ENCODE measurements at places on chromosomes 7 and 10. TPM values are rescaled to one million over a fixed set of nuclear protein-coding genes. Genes with fewer than 3 reads are reported as not detected.

DNA sequence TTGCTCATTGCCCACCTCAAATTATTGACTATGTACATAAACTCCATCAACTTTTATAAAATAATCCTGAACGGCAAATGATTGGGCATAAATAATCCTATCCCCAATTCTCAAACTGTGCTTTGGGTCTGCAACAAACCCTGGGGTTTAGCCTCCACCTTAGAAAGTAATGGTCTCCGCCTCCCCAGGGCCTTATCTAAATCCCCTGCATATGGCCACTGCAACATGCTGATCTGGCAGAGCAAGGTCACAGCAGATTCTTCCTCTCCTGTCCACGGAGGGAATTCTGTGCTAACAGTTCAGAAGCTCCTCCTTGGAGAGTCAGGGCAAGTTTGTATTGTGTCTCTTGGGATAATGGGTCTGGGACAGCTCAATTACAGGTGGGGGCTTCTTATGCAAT, 18.4 kb downstream of the FXYD4 start:
- no peak for DNase-seq

GRCh38 chr7:128781126-128781525, 5.5 kb upstream of the OPN1SW start:
- DNase-seq = no peak

GRCh38 chr7:80480566-80480965, 31.3 kb downstream of the GNAT3 start:
- no peak for DNase-seq

- no peak for DNase-seq
Observed at GRCh38 chr7:4797858-4798705, 22.7 kb downstream of the AP5Z1 start.

DNA sequence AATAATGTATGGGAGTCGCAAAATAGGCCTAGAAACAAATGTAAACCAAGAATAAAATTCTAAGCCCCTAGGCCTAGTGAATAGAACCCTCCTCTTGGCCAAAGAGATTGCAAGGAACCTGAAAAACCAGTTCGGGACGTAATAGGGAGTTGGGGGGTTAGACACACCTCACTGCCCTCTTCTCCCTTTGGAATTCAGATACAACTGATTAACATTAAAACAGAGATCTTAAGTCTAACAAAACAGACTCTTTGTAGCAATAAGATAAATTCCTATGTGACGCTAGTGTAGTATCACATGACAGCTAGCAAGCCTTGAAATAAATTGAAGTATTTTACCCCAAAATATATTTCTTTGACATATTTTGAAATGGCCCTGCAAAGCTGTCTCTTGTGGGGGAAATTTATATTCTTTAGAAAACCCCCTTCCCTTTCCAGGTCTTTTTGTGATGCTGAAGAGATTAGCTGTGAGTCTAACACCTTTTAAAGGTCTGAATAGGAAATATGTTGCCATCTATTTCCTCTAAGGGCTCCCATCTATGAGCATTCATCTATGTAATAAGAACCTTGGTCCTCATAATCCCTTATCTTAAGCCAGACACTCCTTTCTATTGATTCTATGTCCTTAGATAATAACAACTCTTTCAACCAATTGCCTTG, 623.4 kb upstream of the NRG3 start:
- no peak for DNase-seq

GRCh38 chr10:11325817-11326216, 285.6 kb downstream of the USP6NL start:
- no peak for DNase-seq

DNA sequence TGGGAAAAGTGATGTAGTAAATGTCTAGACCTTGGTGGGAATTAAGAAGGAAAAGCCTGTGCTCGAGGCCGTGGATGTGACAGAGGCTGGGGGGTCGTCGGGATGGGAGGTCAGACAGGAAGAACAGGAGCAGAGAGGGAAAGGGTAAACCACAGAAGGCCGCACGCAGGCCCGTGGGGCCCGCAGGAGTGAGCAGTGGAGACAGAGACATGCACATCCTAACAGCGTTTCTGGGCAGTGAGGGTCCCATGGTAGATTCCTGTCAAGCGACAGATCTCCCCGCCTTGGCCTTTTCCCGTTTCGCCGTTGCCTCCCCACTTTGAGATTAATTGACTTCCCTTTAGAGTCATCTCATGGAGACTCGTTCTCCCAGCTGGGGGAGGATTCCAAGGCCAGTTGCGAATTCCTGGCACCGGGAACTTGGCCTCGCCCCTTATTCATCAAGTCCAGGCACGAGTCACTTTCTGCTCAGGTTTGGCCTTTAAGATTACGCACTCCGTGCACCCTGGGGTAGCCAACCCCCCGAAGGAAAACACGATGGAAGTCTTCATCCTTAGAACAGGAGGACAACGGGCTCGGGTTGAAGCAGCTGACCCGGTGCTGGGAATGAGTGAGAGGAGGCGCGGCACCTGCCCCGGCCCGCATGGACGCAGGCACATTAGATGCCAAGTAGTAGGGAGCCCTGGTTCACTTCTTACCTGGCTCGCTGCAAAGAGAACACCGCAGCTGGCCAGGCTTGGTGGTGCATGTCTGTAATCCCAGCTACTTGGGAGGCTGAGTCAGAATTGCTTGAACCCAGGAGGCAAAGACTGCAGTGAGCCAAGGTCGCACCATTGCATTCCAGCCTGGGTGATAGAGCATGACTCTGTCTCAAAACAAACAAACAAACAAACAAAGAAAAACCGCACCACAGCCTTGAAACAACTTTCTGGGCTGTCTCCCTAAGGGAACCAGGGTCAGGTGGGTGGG, 315.2 kb upstream of the SHH start:
- DNase-seq = no peak

The FXYD4 gene
- not detected for total RNA-seq

The PLXNA4 gene
- 26.2 TPM for total RNA-seq

The CYP26C1 gene
- total RNA-seq = 0.15 TPM

The OAT gene
- 115 TPM for total RNA-seq
